ENCODE measurements at places on chromosomes 4 and X. TPM values are rescaled to one million over a fixed set of nuclear protein-coding genes. Genes with fewer than 3 reads are reported as not detected.

The BBS12 gene
- 3.9 TPM for total RNA-seq

The PABPC5 gene
- total RNA-seq = 0.49 TPM

The SRPX2 gene
- 59.6 TPM for total RNA-seq

The CA5B gene
- 0.97 TPM for total RNA-seq

The SMARCA1 gene
- 31.3 TPM for total RNA-seq

The TMPRSS11F gene
- total RNA-seq = not detected

The TSPAN7 gene
- 9.6 TPM for total RNA-seq

The PASD1 gene
- total RNA-seq = not detected

The C4orf54 gene
- 0.06 TPM for total RNA-seq

The CLIC2 gene
- total RNA-seq = 10.4 TPM

The ADH1A gene
- total RNA-seq = not detected

The CENPVL1 gene
- not detected for total RNA-seq

The CLTRN gene
- not detected for total RNA-seq

The ZBTB49 gene
- total RNA-seq = 6.7 TPM

The XK gene
- total RNA-seq = under 0.01 TPM

The GPC3 gene
- not detected for total RNA-seq

The ARHGAP36 gene
- total RNA-seq = not detected

The SPP1 gene
- total RNA-seq = not detected

The AFM gene
- total RNA-seq = not detected

The XG gene
- 0.31 TPM for total RNA-seq

The MAMLD1 gene
- total RNA-seq = 1.5 TPM

All from bladder microvascular endothelial cell (primary cell).